ENCODE measurements at places on chromosomes 1 and 21.

DNA sequence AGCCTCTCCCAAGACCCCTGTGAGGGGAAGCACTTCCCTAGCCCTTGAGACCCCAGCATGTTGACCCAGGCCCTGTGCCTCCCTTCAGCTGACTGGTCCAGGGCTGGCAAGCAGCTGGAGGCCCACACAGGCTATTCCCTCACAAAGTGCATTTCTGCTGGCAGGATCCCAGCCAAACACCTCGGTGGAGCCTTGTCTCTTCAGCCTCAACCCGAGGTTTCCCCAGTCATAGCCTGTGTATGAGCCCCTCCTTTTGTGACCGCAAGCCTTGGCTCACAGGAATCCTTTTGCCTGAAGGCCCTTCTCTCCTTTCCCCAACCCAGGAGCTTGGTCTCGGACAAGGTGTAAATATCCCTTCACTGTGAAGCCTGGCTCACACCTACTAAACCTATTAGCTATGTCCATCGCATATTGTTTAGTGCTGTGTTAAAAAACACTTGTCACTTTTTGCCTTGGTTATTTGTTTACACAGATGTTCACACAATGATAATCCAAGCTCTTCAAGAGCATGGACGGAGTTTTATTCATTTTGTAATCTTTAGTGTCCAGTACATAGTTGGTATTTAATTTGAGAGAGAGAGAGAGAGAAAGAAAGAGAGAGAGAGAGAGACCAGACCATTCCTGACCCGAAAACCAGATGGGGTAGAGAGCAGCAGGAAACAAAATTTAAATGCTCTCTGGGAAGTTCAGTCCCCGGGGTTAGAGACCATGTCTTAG lies 8.5 kb upstream of the CD247 start:
- DNase-seq = no peak

DNA sequence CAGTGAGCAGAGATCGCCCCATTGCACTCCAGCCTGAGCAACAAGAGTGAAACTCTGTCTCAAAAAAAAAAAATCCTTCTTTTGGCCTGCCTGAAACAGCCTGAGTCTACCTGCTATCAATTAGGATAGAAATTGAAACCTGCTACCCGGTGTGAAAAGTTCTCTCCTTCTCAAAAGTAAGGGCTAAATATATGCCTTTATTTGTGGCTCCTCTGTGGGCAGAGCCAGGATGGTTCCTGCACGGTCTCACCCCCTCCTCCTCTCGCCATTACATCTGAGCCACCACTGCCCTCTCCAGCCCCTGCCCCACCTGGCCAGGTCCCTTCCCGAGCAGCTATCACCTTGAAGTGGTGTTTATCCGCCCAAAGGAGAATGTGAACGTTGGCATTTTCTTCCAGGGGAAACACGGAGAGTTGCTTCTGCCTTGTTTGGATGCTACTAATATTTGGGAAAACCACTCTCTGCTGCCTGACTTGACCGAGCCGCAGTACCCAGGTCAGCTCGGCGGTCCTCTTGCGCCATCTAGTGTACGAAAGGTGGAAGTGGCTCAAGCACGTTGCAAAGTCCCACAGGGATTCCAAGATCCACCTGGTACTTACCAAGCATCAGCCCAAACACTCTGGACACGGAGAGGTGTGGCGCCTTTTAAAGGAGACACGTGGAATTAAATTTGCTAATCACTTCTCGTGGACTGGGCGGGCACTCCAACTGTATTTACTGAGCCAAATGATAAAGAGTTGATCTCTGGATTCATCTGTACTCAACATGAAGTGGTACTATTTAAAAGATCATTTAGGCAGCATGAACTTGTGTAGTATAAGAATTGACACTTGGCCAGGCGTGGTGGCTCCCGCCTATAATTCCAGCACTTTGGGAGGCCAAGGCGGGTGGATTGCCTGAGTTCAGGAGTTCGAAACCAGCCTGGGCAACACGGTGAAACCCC lies 31.9 kb downstream of the SETD4 start:
- no peak for DNase-seq

- DNase-seq = no peak
These were observed 143.3 kb downstream of the PLXNA2 start for GRCh38 chr1:208100906-208101305.

GRCh38 chr1:26373789-26374188 lies 1.2 kb upstream of the ZNF683 start:
- DNase-seq = no peak

GRCh38 chr1:186722711-186723309 lies 42.6 kb upstream of the PTGS2 start:
- no peak for DNase-seq

- no peak for DNase-seq
These were observed 24.0 kb downstream of the PGLYRP3 start for GRCh38 chr1:153288634-153289275.

GRCh38 chr1:62685431-62685859 lies 2.7 kb downstream of the DOCK7 start:
- no peak for DNase-seq

GRCh38 chr1:8015036-8015808 lies 10.9 kb downstream of the ERRFI1 start:
- DNase-seq = no peak

DNA sequence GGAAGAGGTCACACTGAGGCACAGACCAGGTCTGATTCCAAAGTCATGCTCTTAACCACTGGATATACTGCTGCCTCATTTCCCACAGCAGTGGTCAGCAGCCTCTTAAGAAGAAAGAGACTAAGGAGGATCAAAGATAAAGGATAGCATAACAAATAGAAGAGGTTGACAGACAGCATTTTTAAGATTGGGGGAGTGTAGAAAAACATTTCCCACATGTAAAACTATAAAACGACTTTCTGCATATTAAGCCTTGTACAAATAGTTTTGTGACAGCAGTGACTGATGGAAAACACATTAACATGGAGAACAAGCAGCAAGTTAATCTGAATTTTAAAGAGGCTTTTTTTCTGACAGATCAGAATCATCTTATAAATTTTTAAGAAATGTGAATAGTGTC lies 92.0 kb downstream of the SELENOF start:
- no peak for DNase-seq

DNA sequence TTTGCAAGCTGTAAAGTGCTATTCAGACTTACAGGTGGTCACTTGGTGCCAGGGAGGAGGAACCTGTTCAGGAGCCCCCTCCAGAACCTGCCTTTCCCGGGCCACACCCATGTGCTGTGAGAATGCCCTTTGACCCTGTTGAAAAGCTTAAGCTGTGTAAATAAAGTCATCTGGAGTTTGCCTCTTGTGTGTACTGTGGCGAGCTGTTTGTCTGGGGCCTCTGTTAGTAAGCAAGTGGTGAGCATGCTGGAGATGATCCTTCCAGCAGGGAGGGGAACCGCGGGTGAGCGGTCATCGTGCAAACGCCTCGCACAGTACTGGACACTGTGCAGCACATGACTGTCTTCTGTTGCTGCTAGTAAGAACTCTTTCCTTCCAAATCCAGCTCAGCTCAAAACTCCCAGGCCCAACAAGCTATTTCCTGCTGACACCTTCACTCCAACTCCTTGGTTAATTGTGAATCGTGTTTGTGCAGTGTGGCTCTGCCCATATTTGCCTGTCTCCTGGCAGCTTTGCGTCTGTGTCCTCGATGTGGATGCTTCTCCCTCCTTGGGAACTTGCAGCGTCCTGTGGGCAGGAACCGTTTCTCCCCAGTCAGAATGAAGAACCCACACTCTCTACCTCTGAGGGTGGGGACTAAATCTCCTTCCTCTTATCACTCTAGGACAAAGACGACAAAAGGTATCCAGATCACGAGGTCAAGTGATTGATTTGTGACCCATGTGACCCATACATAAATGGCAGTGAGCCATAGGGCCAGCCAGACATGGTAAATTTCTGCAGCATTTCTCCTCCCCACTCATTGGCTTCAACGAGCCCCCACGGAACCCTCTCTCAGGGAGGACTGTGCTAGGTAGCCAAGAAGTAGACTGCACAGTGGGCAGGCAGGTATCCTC lies 13.9 kb upstream of the BTG2 start:
- no peak for DNase-seq

All from cortex of kidney (tissue), 1 donor.